Fibroblast of gingiva (primary cell): ENCODE measurements at places on chromosomes 5 and 9.

DNA sequence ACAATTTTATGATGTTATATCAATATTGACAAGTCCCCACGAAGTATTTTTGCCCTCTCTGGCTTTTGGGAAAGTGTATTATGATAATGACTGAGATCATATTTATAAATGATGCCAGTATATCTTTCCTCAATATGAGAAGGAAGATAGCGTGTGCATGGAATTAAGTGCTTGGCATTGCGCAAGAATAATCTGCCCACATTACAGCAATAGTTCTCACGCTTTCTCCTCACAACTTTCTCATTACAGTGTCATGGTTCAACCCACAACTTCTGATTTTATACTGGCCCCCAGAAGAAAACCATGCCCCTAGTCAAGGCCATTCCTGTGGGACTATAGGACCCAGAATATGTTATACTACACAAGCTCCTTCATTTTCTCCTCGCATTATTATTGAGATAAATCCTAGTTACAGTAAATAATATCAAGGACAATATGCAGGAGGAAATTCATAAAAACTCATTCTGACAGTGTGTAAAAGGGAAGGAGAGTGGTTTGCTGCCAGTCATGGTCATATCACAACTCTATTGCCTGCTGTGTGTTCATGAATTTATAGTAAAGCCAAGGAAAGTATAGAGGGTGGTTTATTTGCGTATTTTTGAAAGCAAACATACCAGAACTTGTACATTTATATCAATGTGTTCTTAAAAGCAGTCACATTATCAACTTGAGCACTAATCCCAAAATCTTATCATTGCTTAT lies 114.1 kb downstream of the PIK3R1 start:
- DNase-seq, result peak; percentile 55

DNA sequence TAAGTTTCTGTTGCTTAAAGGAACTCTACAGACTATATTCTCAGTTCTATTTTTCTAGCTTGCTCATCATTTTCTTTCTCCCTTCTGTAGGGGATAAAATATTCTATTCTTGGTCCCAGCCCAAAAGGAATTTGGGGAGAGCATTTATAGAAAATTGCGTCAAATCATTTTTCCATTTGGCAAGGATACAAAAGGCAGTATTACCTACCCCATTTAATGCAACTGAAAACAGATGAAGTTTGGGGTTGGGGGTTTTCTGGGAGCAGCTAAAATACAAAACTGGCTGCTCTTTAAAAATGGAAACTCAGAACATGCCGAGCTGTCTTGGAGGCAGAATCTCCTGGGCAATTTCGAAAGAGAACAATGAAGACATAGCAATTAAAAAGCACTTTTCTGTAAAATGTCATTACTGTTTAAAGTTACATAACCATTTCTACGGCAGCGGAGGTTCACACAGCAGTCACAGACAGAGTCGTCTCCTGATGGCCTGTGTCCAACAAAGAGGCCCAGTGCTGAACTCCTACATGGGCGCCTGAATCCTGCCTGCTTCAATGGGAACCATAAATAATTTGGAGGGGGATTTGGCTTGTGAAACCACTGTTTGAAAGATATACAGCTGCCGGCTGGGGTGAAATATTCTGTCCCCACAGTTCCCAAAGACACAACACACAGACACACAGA lies 152.4 kb downstream of the BRINP1 start:
- no peak for DNase-seq

GRCh38 chr5:138160706-138161105 lies 17.7 kb downstream of the BRD8 start:
- DNase-seq, result no peak

DNA sequence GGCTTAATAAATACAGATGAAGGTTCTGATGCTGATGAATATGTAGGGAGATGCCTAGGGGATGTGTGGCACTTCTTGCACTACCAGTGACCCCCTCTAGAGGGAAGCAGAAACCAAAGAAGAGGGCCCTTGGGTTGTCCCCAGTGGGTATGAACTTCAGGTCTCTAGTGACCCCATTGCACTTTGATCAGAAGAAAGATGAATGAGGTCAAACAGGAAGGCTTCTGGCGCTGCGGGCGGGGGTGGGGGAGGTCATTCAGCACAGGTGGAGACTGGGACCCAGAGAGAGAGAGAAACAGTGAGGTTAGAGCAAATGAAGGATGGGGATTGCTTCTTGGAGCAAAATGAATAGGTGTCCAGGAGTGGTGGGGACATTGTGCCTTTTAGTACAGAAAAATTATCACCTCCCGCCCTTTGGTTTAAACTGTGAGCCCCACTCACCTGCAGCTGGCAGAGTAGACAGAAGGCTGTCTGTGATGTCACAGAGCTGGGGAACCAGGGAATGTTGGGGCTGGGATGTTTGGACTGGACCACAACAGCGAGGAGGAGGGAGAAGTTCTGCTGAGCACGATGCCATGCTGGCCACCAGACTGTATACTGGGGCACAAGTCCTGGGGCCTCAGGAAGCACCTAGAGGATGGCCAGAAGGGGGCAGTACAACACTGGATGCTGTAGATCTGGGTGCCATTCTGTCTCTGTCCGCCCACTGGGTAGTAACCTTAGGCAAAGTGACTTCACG lies at the start of gene TEX48:
TSS of gene TEX48 (minus strand) at position 599 of the 739 bp plus-strand sequence. CDS start 10,469 bp downstream, outside the sequence.
- peak; percentile 78 for DNase-seq

DNA sequence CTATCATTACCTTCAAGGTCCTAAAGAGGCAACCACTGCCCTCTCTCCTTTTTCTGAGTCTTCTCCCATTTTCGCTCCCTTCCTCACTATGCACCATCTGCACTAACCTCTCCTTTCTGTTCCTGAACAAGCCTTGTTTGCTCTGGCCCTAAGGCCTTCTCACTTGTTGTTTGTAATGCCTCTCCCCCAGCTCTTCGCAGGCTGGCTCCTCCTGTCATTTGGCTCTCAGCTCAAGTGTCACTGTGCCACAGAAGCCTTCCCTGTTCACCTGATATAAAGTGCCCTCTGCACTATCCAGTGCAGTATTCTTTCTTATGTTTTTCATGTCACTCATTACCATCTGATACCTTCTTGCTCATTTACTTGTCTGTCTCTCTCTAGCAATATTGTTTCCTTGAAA lies 303.7 kb downstream of the KCNN2 start:
- no peak for DNase-seq
